ENCODE measurements at places on chromosomes 11 and 22.

- H3K27ac ChIP-seq = no peak overlapping the region
- H3K36me3 ChIP-seq = no peaks in the 10 kb centered on the region
- DNase-seq = no peak
- peaks cover 8% of the 10 kb centered on the region for H3K4me1 ChIP-seq
- H3K27me3 ChIP-seq = peaks cover 21% of the 10 kb centered on the region
These were observed 36.2 kb downstream of the MPPED1 start for GRCh38 chr22:43448048-43448447.

DNA sequence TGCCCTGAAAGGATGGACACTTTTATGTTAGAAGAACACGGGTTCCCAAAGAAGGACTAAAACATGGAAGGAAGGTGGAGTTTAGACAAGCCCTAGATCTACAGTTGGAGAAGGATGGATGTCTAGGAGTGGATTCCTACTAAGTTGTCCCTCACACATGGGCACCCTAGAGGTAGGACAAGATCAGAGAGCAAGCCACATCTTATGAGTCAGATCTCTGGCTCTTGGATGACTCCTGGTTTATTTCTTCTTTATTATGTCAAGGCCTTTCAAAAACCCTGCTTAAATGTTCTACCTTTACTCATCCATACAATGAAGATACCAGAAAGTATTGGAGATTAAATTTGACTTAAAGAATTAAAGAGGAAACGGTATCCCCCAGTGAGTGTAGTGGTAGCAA lies 34.4 kb downstream of the PRCP start:
- H3K4me1 ChIP-seq = peaks cover 9% of the 10 kb centered on the region
- DNase-seq = no peak
- no peak overlapping the region for H3K27ac ChIP-seq
- no peaks in the 10 kb centered on the region for H3K36me3 ChIP-seq
- no peak overlapping the region for H3K4me3 ChIP-seq

DNA sequence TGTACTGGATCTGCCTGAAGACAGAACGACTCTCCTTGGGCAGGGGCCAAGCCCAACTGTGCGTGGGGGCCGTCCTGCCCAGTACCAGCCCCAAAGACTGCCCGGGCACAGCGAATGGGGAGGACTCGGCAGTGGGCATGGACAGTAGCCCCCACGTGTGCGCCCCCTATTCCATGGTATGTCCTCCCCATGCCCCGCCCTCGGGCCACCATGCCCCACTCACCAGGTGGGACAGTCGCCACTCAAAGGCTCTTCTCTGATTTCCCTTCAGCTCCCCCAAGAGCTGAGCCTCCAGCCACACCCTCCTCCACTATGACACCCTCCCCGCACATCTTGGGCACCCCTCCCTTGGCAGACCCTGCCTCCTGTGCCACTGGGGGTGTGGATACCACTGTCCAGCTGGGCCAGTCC lies 43.5 kb downstream of the GNB1L start:
- no peak overlapping the region for H3K4me3 ChIP-seq
- H3K36me3 ChIP-seq = peaks cover 12% of the 10 kb centered on the region
- H3K27me3 ChIP-seq = no peaks in the 10 kb centered on the region
- no peak overlapping the region for H3K27ac ChIP-seq
- no peaks in the 10 kb centered on the region for H3K4me1 ChIP-seq

DNA sequence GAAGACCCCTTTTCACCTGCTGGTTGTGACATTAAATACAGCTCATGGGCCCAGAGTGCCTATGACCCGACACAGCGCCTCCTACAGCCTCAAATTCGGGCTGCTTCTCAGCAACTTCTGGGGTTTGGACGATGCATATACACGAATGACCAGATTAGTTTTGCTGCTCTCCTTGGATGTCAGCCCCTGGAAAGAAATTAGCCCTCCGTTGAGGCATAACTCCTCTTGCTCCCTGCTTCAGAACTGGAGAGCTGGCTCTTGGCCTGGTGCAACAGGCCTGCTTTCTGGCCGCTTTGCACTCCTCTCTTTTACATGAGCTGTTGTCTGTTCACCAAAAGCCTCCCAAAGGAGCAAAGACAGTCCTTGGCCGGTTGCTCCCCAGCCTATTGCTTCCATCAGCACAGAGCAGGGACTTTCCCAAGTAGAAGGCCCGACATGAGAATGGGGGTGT lies 3.3 kb downstream of the TECTA start:
- no peak for DNase-seq
- H3K27me3 ChIP-seq = peaks cover 9% of the 10 kb centered on the region
- H3K27ac ChIP-seq = no peak overlapping the region
- H3K4me1 ChIP-seq = no peaks in the 10 kb centered on the region

DNA sequence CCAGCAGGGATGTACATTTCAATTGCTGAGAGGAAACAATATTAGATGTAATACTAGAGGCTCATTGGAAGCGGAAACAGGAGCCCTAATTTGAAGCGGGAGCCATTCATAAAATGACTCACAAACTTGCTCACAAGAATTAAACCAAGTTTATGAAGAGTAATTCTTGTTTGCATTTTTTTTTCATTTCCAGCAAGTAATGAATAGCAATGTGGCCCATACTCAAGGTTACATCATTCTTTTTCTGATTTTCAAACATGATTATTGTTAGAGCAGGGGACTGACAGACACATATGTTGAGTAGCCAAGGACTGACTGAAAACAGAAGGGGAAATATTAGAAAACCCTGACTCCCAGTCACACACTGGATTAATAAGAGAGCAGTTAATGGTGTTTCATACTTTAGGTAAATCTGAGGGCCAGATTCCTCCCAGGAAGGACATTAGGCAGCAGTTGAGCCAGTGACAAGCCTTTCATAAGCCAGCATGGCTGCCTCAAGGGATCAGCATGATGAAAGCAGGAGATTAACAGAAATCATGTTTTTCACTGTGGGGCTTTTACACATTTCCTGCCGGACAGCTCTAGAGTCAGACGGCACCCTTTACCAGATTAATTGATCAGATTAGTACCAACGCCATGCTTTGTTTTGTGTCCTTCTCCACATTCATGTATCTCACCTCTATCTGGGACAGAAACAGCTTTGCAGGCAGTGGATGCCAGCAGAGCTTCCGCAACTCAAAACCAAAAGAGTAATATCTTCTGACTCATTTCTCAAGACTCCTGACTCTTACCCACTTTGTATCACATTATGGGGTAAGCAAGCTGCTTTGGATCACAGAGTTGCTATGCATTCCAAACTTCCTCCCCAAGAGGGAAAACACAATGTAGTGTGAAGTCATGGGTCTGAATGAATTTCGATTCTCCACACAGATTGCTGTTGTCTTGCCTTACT lies 831.6 kb downstream of the KCNA4 start:
- DNase-seq = no peak
- H3K36me3 ChIP-seq = no peaks in the 10 kb centered on the region
- no peaks in the 10 kb centered on the region for H3K27me3 ChIP-seq
- no peak overlapping the region for H3K27ac ChIP-seq

DNA sequence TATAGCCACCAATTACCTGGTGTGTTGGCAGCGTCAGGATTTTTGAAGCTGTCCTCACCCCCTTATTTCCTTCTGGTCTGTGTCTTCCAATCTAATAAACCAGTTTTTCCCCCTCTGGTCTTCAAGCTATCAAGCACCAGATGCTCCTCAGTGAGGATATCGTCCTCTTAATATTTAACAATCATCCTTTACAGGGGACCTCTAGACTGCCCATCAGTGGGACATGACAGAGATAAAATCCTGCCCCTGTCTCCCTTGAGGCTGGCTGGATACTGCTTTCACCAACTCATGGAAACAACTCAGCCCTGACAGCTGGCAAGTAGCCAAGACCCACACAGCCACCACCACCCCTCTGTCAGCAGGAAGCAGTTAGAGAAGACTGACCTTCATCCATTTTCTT lies 421.0 kb upstream of the API5 start:
- no peaks in the 10 kb centered on the region for H3K4me1 ChIP-seq
- H3K36me3 ChIP-seq = no peaks in the 10 kb centered on the region
- no peak for DNase-seq
- no peaks in the 10 kb centered on the region for H3K27me3 ChIP-seq
- H3K27ac ChIP-seq = no peak overlapping the region

DNA sequence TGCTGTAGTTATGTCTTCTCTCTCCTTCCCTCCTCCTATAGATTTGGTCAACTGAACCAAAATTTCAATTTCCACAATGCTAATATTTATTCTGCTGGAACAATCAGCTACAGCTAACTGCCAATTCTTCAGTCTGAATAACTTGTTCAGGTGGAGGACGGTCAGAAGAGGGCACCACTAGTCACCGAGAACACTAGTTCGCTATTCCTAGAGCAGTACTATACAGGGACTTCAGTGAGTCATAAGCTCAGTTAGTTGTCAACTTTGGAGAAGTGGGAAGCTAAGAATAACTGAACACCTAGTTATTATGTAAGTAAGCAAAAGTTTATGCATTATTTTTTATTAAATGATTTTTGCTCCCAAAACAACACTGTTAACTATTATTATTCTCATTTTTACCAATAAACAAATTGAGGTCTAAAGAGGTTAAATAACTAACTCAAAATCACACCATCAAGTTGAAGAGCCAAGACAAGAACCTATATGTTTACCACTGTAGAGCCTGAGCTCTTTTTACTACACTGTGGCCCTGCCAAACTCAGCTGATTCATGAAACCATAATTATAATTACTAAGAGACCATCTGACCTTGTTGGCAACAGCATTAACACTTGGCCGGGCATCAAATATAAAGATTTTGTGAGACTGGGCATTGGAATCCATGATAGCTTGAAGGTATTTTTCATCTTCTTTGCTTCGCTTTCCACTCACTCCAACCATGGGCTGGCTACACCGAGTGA lies 59.0 kb downstream of the CEP57 start:
- no peak overlapping the region for H3K27ac ChIP-seq
- no peaks in the 10 kb centered on the region for H3K27me3 ChIP-seq
- H3K36me3 ChIP-seq = peaks cover 44% of the 10 kb centered on the region
- H3K4me3 ChIP-seq = no peak overlapping the region
- no peaks in the 10 kb centered on the region for H3K4me1 ChIP-seq
- DNase-seq = no peak

DNA sequence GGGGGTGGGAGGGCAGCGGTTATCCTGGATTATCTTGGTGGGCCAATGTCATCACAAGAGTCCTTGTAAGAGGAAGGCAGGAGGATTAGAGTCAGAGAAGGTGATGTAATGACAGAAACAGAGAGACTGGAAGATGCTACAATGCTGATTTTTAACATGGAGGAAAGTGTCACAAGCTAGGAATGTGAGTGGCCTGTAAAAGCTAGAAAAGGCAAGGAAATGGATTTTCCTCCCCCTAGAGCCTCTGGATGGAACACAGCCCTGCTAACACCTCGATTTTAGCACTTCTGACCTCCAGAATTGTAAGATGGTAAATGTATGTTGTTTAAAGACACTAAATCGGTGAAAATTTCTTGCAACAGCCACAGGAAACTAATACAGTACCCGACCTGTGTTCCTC lies 109.3 kb downstream of the MN1 start:
- H3K4me3 ChIP-seq = no peak overlapping the region
- no peaks in the 10 kb centered on the region for H3K36me3 ChIP-seq

- DNase-seq = no peak
- H3K4me1 ChIP-seq = peaks cover 39% of the 10 kb centered on the region
- peaks cover 6% of the 10 kb centered on the region for H3K36me3 ChIP-seq
- peak overlapping the region; percentile 24 for H3K27ac ChIP-seq
These were observed 3.3 kb downstream of the VSIG2 start for GRCh38 chr11:124748481-124749343.

- H3K36me3 ChIP-seq = no peaks in the 10 kb centered on the region
- no peak overlapping the region for H3K4me3 ChIP-seq
- H3K27me3 ChIP-seq = no peaks in the 10 kb centered on the region
These were observed 6.4 kb downstream of the RAPSN start for GRCh38 chr11:47442514-47442913.

- H3K27ac ChIP-seq = no peak overlapping the region
- DNase-seq = no peak
- H3K27me3 ChIP-seq = no peaks in the 10 kb centered on the region
- H3K4me3 ChIP-seq = no peak overlapping the region
- peaks cover 7% of the 10 kb centered on the region for H3K4me1 ChIP-seq
These were observed 85.4 kb upstream of the TOP3B start for GRCh38 chr22:22068025-22068424.

DNA sequence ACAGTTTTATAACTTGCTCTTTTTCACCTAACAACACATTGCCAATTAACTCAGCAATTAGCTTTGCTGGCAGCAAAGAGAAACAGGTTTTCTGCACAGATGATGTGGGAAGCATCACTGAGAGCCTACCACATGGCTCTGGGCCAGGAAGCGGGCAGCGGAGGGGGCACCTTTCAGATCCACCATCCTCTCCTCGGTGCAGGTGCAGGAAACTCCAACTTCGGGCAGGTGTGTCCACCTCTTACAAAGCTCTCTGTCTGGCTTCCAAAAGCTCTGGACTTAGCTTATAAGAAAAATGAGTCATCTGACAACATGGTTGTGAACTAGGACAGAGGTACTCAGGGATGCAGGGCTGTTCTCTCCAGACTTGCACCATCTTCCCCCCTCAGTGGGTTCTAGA lies 77.0 kb downstream of the RPS6KA4 start:
- peaks cover 11% of the 10 kb centered on the region for H3K27me3 ChIP-seq
- no peak overlapping the region for H3K4me3 ChIP-seq
- no peak for DNase-seq
- H3K27ac ChIP-seq = no peak overlapping the region

DNA sequence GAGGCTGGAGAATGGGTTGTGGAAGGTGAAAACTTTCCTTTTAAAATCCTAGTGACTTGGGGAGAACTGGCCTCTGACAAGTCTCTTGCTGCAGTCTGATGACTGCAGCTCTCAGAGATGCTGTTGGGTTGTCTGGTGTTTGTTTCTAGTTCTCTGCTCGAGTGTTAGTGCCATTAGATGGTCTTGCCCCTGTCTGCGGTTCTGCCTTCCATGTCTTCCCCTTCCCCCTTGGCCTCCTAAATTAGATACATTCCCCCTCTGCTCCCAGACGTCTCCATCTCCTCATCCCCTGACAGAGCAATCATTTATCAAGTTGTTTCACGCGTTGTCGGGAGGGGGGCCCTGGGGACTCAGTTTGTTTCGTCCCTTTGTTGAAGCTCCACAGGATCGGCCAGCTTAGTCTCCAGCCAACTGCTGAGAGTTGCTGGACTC lies 67.7 kb downstream of the CECR2 start:
- H3K27me3 ChIP-seq = peaks cover 8% of the 10 kb centered on the region
- H3K27ac ChIP-seq = no peak overlapping the region
- H3K4me1 ChIP-seq = peaks cover 17% of the 10 kb centered on the region
- no peak for DNase-seq
- no peaks in the 10 kb centered on the region for H3K36me3 ChIP-seq
- H3K4me3 ChIP-seq = no peak overlapping the region
